ENCODE measurements at places on chromosomes 11 and 22. TPM values are rescaled to one million over a fixed set of nuclear protein-coding genes. Genes with fewer than 3 reads are reported as not detected.

DNA sequence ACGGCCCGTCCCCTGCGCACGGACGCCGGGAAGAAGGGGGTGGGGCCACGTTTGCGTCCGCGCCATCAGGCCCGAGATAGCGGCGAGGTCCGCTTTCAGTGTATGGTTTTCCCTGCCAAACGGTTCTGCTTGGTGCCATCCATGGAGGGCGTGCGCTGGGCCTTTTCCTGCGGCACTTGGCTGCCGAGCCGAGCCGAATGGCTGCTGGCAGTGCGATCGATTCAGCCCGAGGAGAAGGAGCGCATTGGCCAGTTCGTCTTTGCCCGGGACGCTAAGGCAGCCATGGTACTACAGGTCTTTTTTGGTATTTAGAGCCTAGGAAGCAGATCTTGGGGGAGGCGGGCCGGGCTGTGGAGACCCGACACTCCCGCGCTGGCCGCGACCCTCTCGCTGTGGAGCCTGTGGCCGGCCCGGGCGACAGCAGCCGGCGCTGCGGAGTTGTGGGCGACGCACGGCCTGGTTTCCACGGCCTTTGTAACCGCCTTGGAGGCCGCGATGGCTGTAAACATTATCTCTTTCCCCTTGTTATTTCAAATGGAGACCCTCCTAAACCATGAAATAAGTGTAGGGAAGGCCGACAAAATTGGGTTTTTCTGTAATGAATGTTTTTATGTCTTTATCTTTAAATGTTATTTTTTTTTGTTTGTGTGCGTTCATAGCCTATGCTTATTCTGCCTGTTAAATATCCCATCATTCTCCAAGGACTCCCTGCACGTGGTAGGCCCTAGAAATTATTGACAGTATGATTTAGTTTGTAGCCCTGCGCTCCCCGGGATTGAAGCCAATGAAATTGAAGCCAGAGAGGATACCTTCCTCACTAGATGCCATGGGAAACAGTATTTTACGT lies at the start of gene AASDHPPT:
AASDHPPT (plus strand) TSS at position 54 of the 847 bp plus-strand sequence; CDS start at position 103, 49 bp downstream.
- peak; percentile 12 for DNase-seq

- DNase-seq = no peak
Observed at GRCh38 chr11:74672956-74673692, 58.1 kb downstream of the CHRDL2 start.

GRCh38 chr11:128701086-128701485 lies 7.2 kb downstream of the FLI1 start:
- no peak for DNase-seq

DNA sequence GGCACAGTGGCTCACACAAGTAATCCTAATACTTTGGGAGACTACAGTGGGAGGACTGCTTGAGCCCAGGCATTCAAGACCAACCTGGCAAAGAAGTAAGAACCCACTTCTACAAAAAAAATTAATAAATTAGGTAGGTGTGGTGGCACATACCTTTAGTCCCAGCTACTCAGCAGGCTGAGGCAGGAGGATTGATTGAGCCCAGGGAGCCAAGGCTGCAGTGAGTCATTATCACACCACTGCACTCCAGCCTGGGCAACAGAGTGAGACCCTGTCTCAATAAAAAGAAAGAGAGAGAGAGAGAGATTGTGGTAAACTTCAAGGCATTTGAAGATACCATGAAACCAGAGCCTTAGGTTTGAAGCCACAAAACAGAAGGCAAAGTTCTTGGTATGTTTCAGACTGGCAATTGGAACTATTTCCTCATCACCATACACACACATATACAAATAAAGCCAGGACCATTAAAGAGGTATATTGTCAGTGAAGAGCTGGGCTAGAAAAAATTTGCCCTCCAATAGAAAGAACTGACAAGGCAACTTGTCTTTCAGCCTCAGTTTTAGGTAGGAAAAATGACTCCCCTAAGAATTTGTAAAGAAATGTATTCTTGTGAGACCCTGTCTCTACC lies 24.6 kb upstream of the B3GNT6 start:
- no peak for DNase-seq

- no peak for DNase-seq
Observed at GRCh38 chr11:102489186-102490145, 36.9 kb upstream of the TMEM123 start.

DNA sequence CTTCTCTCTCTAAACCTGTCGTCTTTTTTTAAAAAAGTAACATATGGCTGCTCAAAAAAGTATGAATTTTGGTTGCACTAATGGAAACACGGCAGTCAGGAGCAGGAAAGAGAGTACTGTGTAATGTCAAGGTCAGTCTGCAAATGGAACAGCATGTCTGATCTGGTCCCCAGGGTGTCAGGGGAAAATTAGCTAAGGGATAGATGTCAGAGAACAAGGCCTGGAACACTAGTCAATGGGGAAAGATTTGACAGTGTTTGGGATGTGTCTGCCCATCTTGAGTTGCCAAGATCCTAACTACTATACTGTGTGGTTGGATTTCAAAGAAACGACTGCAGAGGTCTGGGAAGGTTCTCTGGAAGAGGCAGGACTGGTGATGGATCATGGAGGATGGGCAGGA lies 65.7 kb upstream of the PHOX2A start:
- no peak for DNase-seq

The PAK1 gene
- total RNA-seq = 56.1 TPM

The MFNG gene
- total RNA-seq = 4.5 TPM

The KDM4D gene
- total RNA-seq = 2.1 TPM

The APOA5 gene
- 0.12 TPM for total RNA-seq

The SAA4 gene
- not detected for total RNA-seq
